Brain (organoid and tissue), 16 donors: ENCODE measurements at places on chromosomes 2 and 18. TPM values are rescaled to one million over a fixed set of nuclear protein-coding genes. Genes with fewer than 3 reads are reported as not detected.

LRRC30 gene
- polyA plus RNA-seq, result not detected

CNGA3 gene
- 10.8 TPM for polyA plus RNA-seq

UGT1A10 gene
- not detected for polyA plus RNA-seq

LOXHD1 gene
- polyA plus RNA-seq, result not detected

LRRFIP1 gene
- polyA plus RNA-seq, result 63.1 TPM

CYP1B1 gene
- 1.3 TPM for polyA plus RNA-seq

ICA1L gene
- polyA plus RNA-seq, result 8.8 TPM

CFAP210 gene
- polyA plus RNA-seq, result 0.24 TPM

DNAH6 gene
- not detected for polyA plus RNA-seq

CAPN14 gene
- polyA plus RNA-seq, result not detected

FBXO36 gene
- polyA plus RNA-seq, result 2.5 TPM

TPO gene
- polyA plus RNA-seq, result 0.14 TPM

SAG gene
- not detected for polyA plus RNA-seq

ARHGAP28 gene
- 1.2 TPM for polyA plus RNA-seq

MYO3B gene
- polyA plus RNA-seq, result not detected

NAT8 gene
- not detected for polyA plus RNA-seq

ERICH2 gene
- 1.1 TPM for polyA plus RNA-seq

GALNT5 gene
- not detected for polyA plus RNA-seq
